ENCODE measurements at places on chromosomes 5 and 9.

- DNase-seq, result no peak
Observed at GRCh38 chr9:106286249-106286648, 576.7 kb upstream of the ZNF462 start.

DNA sequence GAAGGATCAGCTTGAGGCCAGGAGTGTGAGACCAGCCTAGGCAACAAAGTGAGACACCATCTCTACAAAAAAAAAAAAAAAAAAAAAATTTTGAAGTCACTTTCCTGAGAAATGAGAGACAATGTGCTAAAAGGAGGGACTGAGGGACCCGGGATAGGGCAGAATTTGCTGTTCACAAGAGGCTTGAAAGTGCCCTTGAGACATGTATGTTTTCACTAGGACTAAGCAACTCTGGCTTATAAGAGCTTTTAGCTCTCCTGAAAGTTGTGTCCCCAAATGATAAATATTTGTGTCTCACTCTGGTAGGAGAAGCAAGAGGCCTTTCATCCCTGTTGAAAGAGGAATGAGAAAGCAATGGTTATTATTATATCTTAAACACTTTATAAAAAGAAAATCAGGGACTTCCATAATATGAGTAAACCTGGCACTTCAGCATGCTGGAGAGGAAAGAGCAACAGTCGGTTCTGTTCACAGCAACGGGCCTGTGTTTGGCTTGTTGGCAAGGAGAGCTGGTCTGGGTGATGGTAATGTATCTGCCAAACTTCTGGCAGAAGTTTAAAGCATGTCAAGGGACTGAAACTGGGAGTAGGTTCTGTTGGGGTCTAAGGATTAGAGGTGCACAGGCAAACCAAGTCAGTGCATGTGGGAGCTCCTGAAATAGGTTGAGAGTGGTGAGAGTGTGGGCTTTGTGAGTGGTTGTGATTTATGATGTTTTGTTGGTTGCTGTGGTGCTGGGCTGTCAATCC, 32.2 kb downstream of the ENTREP1 start:
- no peak for DNase-seq

- no peak for DNase-seq
Observed at GRCh38 chr9:83936523-83936922, 15.3 kb upstream of the KIF27 start.

GRCh38 chr5:58235299-58235698, 224.6 kb downstream of the PLK2 start:
- no peak for DNase-seq

Data from left forelimb (tissue), 1 donor.